ENCODE measurements at places on chromosomes 5 and 9. TPM values are rescaled to one million over a fixed set of nuclear protein-coding genes. Genes with fewer than 3 reads are reported as not detected.

The NMUR2 gene
- total RNA-seq: 1.7 TPM

The HSD17B4 gene
- total RNA-seq: 84.3 TPM

The RNF38 gene
- 20.2 TPM for total RNA-seq

The PCDHA5 gene
- 8.4 TPM for total RNA-seq

The GMCL2 gene
- 4.1 TPM for total RNA-seq

GRCh38 chr9:125391704-125392103, 130.1 kb downstream of the GAPVD1 start:
- no peak for DNase-seq

GRCh38 chr5:156715287-156715686, 134.8 kb upstream of the PPP1R2B start:
- DNase-seq: no peak

DNA sequence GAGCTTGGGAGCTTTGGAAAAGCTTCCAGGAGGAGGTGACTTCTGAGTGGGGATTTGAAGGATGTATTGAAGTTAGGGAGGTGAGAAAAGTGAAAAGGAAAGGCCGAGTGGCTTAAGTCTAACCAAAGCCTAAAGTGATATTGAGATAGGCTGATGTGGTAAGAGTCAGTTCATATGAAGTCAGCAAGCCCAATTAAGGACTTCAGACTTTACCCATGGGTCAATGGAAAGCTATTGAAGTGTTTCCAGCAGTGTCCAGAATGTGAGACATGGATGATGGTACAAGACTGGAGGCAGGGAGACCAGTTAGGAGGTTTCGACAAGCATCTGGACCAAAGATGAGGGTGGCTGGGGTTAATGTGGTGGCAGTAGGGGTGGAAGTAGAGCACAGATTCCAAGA, 134.3 kb upstream of the WWC1 start:
- no peak for DNase-seq

DNA sequence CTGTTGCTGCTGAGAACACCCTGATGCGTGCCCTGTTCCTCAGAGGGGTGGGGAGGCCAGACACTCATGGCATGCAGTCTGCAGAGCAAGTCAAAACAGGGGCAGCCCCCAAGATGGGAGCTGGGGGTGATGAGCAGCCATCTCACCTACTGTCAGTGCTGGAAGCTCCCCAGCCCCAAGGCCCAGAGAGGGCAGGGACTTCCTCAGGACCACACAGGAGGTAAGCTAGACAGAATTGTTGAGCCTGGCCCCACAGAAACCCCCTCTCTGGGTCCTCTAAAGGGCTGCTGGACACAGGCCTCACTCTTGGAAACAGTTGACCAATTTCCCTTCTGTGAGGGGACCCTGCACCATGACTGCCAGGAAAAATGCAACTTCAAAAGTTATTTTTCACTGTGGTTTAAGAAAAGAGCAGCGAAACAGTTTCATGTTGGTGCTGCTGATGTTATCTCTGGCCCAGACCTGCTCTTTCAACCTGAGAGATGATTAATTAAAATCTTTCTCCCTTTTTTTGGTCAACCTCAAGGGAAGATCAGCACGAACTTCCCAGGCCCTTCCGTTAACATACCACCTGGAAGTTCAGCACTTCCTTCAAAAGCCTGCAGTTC, 9.6 kb downstream of the CSF2 start:
- DNase-seq: no peak

DNA sequence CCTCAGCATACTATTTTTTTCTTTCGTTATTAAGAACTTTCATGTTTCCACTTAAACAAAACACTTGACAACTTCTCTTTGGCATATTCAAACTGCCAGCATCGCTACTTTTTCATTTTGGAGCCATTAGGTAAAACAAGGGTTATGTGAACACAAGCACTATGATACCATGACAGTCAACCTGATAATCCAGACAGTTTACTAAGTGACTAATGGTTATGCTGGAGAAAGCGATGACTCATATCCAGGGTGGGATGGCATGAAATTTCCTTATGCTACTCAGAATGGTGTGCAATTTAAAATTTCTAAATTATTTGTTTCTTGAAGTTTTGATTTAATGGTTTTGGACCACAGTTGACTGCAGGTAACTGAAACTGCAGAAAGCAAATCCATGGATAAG, 29.9 kb upstream of the PRSS3 start:
- no peak for DNase-seq

- DNase-seq: peak; percentile 52
Observed at GRCh38 chr9:76369583-76369982, 24.6 kb downstream of the RFK start.

DNA sequence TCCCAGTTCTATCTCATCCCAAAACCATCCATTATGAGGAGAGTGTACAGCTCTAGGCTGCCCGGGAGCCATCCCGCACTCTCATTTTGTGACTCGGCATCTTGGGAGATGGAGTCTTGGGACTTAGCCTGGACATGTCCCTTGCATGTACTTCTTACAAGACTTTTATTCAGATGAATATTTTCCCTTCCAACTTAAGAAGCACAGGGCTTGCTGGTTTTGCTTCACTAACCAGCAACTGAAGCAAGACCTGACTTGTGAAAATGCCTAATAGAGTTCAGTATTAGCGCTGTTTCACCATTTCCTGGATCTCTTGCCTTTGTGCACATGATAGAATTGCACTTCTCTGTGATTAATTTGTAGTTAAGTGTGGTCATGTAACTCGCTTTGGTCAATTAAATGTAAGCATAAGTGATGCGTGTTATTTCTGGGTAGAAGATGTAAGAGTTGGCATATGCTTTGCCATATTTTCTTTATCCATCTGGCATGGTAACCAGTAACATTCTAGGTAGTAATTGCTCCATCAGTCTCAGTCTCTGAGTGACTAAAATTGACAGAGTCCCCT, 55.8 kb downstream of the PDCD1LG2 start:
- DNase-seq: peak; percentile 14

DNA sequence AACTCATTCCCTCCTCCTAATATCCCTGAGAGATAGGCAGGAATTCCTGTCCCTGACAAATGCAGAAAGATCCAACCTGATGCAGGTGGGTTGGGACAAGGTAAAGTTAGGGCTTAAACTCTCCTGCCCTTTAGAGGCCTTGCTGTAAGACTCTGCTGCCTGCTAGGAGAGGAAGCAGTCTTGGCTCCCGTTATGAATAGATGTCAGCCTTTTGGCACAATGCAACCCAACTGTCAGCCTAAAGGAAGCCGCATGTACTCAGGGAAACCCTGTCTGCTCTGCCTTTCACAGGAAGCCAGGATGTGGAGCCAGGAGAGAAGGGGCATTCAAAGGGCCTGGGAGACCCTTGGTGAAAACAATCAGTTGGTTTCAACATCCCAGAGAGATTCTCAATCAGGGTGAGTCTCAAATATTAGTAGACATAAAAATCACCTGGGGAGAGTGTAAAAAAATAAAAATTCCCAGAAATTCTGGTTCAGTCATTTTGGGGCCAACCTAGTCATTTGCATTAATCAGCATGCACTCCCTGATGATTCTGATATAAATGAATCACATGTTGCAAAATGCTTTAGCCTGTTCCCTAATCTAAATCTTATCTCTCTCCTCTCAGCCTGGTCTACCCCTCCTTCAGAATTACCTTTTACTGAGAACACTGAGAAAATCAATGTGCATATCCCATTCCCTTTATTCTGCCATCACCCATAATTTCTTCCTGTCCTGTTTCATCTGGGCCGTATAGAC, 136.2 kb upstream of the TRIM32 start:
- peak; percentile 60 for DNase-seq
